ENCODE measurements at places on chromosomes 4 and X.

DNA sequence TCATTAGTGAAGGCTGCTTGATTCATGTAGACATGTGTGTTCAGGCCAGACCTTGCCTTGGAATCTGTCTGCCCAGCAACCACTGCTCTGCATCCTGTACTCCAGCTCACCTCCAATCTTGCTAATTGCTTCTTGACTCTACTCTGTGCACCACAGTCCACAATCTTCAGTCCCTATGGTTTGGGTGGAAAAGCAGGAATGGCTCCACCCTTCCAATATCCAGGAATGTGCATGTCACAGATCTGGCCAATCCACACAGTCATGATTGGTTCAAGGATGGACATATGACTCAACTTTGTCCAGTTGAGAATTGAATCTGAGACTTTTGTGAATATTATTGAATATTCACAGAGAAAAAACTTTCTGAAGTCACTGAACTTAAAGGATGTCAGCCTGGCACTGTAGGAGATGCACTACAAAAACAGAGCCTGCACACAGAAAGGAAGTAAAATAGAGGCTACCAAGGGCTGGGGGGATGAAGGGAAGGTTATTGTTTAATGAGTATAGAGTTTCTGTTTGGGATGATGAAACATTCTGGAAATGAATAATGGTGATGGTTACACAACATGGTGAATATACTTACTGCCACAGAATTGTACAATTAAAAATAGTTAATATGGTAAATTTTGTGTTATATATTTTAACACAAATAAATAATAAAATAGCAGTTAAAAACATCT, 161.3 kb upstream of the USP38 start:
- DNase-seq: no peak

GRCh38 chr4:28435314-28435713, 1574.7 kb downstream of the STIM2 start:
- peak; percentile 36 for DNase-seq

- DNase-seq: no peak
Observed at GRCh38 chr4:78481180-78481579, 70.4 kb upstream of the ANXA3 start.

DNA sequence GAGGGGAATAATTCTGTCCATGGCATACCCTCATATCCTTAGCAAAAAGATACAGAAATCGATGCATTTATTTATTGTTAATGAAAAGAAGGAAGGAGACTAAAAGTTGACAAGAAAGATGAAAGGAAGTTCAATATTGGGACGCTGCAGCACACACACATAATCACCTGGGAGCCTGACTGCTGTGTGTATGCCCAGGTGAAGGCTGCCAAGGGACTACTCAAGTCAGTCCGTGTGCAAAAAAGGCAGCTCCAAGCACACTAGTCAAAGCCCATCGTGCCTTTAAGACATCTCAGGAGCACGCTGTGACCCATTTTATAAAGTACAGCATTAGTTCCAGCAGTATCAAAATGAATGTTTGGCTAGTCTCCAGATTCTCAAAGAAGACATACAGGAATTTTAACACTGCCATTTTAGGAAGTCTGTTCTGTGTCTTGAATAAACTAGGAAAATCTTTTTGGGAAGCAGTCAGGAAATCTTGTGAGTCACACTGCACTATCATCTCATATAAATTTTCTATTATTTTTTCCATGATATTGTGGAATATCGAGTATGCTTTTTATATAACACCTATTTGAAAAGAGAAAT, 363.9 kb downstream of the GASK1B start:
- DNase-seq: no peak

DNA sequence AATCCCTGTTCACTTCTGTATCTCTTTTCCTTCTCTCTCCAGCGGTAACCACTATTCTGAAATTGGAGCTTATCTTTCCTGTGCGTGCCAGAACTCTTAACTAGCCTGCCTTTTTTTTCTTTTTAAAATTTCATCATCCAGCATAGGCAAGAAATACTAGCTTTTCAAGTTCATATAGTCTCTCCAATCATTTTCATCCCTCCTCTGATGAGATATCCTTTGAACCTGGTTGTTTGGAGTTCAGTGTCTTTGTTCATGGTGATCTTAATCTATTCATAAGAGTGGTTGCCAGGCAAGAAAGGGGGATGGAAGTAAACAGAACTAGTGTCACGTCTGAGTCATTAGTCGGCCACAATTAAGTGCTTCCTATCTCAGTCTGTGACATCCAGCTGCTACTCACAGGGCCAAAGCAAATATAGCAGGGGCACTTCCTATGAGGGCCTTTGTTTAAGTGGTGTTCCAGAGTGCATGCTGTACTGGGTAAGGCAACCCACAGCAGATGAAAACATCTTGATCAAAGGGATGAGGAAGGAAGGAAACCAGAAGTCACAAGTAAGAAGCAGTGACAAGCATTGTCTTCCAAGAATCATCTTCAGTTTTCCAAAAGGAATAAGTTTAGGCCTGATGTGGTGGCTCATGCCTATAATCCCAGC, 56.4 kb upstream of the XIAP start:
- DNase-seq: no peak

DNA sequence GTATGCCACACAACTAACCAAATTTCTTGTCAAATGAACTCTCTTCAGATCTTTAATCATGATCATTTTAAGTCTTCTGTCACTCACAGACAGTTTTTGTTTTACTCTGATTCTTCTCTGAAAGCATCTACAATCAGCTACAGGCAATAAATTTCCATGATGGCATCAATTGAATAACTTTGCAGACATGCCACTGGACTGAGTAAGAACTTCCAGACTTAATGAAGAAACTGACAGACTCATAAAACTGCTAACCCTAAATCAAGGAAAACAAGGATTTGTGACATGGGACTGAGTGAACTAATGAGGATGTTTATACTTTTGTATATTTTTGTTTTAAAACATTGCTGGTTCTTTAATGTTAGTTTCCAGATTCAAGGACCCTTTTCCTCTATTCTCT, 5.5 kb upstream of the PPP1R2C start:
- no peak for DNase-seq

GRCh38 chrX:136065044-136065671, 79.9 kb downstream of the SLC9A6 start:
- peak; percentile 75 for DNase-seq

DNA sequence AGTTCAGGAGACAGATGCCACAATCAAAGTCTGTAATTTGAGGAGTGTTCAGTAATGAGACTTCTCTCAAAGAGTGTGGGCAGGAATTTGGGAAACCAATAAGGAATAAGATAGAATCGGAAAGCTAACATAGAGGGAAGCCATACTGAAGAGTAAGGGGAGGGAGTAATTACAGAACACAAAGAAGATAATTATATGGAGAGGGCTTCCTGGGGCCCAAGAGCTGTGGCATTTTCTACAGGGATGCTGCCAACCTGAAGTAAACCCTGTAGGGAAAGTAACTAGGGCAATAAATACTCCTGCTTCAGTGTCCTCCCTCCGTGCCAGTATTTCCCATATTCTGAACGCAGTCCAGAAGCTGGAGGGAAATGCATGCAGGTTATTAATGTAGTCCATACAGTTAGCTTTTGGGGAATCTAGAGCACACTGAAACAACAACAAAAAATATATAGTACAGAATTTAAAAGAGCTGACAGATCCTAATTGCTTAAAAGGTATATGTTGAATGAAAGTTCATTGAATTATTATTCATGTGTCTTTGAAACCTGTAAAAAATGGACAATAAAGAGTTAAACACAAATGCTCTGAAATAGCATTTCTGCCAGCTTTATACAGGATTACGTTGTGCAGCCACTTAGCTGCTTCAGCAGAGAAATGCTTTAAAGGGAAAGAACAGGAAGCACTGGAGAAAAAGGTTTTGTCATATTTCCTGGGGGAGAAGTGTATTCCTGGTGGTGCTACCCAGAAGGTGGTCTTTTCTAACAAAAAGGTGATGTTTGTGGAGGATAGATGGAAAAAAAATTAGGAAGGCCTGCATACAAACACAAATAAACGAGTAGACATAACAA, 48.0 kb downstream of the CXXC4 start:
- no peak for DNase-seq

- DNase-seq: no peak
Observed at GRCh38 chr4:6535706-6536105, 39.3 kb upstream of the MAN2B2 start.

- DNase-seq: no peak
Observed at GRCh38 chrX:2627272-2627867, 63.7 kb upstream of the CD99 start.

DNA sequence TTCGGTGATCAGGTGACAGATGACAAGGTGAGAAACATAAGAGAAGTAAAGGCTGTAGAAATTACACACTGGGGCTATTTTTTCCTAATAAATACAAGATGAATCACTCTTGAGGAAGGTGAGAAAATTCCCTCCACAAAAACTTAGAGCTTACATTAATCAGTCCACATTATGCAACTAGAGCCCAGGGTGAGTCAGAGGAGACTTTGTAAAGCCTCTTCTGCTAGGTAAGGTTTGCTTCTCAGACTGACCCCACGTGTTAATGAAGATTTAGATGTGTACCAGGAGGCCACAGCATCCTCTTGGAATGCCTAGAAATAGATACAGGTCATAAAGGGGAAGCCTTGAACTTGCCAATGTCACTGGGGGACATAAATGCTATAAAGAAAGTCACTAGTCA, 396.0 kb upstream of the SMIM31 start:
- DNase-seq: no peak

DNA sequence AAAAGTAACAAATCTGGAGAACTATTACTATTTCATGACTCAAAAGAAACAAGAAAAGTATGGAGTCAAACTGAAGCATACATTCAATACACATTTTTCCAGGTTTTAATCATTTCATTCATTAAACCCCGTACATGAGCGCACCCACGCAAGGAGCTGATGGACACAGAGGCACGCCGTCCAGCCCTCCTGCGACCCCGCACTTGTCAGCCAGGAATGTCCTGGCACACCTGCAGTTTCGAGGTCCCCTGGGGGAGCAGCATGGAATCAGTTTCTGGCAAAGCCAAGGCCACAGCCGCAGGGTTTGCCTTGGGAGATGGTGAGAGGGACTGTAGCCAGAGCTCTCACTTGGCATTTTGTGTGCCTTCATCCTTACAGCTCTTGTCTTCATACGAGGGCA, 12.8 kb upstream of the SLC2A9 start:
- DNase-seq: no peak

GRCh38 chr4:96315815-96316214, 475.9 kb downstream of the PDHA2 start:
- DNase-seq: peak; percentile 28

DNA sequence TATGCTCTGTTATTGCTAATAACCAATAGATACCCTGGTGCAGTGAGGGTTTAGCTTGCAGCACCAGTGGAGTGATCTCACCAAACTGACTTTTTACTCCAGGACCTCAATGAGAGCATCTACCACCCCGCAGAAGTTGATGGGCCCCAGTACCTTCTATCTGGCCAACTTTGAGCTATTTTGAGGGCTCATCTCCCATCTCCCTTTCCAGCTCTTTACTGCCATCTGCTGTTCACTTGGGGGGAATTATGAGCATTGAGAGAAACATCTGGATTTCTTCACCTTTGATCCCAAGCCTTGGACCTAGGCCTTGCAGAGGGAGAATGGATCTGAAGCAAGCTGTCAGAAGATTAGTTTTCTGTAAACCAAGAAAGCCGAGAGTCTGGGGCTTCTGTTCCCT, 143.6 kb downstream of the TMEM164 start:
- no peak for DNase-seq

DNA sequence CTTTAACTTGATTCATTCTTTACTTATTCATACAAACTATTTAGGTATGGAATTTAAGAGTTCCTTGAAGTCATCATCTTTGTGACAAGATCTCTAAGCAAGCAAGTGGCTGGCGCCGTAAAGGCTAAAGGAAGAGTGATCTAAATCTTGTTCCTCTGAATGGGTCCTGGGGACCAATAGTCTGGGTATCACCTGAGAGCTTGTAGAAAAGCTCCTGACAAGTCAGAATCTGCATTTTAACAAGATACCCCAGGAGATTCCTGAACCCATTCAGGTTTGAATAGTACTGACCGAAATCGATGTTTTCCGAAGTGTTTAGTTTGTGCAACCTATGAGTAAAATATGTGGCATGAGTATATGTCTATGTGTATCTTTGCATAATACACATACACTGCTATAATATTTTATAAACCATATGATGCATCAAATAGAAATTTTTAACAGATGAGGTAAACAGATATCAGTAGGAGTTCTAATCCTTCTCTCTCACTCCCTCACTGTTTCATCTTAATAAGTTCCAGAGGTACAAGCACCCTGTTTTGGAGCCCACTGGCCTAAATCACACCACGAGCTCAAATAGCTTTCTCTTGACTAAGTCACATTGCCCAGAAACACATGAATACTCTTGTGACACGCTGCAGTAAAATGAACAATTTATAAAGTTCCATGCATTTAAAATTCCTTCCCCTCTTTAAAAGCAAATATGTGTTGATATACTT, 170.0 kb downstream of the RELL1 start:
- no peak for DNase-seq

DNA sequence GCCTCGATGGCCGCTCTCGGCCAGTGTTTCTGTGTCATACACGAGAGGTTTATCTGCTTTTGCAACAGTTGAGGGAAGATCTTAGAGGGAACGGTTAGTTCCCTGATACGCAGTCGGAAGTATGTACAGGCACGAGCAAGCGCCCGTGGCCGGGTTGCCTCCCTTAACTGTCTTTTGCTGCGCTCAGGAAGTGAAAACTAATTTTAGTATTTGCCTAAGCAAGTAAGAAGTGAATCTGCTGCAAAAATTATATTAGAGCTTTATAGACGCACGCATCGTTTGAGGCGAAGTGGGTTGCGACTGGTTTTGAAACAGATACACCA, 695 bp downstream of the MTM1 start:
- DNase-seq: no peak

GRCh38 chr4:177322266-177322665, 12.6 kb downstream of the NEIL3 start:
- no peak for DNase-seq

DNA sequence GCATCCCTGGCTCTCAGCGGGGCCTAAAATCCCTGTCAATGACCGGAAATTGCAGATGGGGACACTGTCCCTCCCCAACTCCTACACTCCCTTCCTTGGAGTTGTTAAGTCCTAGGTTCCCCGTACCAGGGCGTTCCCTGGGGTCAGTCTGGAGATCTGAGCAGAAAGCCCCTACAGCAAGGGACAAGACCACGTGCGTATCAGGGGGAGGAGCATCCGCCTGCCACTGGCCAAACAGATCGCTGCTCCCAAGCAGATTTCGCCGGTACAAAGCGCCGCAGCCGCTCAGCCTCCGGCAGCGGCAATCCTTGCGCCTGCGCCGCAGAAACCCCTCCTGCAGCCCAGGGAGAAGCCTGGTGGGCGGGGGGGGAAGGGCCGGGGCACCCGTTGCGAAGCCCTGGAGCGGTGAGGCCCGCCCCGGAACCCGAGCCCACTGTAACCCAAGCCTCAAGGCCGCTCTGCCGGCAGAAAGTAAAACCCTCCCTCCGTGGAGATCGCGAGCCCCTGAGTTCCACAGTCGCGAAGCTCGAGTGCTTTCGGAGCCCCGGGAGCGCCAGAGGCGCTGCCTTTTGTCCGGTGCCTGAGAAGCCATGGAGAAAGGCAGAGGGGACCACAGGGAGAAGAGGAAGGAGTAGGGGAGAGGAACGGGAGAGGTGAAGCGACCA, 2.7 kb downstream of the CRMP1 start:
- no peak for DNase-seq

DNA sequence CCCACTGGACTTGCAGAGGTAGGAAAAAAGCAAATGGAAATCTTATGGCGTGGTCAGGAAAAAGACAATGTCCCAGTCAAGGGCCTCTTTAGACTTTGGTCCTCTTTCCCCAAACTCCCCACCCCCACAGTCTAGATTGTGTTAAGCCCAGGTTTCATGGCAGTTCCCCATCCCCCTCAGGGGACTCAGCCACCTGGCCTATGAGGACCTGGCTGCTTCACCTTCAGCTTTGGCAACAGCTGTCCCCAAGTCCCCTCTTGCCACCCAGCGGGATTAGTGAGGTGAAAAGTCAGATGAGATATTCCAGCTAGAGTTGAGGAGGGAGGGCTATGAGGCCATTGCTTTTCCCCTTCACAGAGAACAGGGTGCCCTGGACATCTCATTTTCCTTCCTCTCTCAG, 457 bp downstream of the RIPPLY1 start:
- DNase-seq: no peak

Data from left hindlimb (tissue), 1 donor.